ENCODE measurements at places on chromosomes 6 and 20.

DNA sequence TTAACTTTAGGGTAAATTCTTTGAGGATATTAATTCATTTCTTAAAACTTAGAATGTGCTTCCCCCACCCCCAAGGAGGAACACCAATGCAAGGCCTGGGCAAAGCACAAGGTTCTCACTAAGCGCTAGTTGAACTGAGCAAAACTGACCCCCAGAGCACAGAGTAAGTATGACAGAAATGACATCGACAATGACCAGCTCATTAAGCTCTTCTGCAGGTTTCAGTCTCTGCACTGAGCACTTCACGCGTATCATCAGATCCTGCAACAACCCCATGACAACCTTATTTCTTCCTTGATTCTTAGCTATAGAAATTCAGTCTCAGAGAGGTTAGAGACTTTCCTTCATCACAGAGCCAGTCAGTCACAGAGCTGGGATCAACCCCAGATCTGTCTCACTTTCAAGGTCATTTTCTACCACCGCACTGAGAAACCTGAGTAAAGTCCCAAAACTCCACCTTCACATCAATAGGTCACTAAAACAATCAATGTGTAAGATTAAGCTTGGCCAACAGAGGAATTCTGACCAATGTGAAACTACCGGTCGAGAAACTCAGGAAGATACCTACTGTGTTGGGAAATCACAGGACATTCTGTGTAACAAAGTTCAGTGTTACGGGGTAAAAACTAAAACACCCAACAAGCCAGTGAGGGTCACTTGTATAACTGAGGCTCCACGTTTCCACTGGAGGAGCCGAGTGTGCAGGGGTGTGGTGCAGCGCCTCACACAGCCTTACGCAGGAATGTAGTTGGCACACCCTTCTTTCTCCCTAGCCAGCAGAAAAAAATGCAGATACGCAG is 129.0 kb upstream of the FOXQ1 start:
- no peak for DNase-seq

DNA sequence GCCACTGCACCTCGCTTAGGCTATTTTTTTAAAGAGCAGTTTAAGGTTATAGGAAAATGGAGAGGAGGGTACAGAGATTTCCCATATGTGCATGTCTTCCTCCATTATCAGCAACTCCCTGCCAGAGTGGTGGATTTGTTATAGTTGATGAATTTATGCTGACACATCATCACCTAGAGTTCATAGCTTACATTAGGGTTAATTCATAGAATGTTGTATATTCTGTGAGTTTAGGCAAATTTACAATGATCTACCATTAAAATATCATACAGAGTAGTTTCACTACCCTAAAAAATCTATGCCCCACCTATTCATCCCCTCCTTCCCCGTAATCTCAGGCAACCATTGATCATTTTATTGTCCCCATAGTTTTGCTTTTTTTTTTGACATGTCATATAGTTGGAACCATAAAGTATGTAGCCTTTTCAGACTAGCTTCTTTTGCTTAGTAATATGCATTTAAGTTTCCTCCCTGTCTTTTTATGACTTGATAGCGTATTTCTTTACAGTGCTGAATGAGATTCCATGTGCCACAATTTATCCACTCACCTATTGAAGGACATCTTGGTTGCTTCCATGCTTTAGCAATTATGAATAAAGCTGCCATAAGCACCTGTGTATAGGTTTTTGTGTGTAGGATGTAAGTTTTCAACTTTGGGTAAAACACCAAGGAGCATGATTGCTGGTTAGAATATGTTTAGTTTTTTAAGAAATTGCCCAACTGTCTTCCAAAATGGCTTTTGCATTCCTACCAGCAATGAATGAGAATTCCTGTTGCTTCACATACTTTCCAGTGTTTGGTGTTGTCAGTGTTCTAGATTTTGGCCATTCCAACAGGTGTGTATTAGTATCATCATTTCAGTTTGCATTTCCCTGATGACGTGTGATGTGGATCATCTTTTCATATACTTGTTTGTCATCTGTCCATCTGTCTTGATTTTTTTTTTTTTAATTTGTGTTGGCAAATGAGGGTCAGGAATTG is 60.2 kb downstream of the NCOA3 start:
- no peak for DNase-seq

GRCh38 chr20:8678098-8678776 is 390.6 kb upstream of the PLCB4 start:
- DNase-seq: no peak

DNA sequence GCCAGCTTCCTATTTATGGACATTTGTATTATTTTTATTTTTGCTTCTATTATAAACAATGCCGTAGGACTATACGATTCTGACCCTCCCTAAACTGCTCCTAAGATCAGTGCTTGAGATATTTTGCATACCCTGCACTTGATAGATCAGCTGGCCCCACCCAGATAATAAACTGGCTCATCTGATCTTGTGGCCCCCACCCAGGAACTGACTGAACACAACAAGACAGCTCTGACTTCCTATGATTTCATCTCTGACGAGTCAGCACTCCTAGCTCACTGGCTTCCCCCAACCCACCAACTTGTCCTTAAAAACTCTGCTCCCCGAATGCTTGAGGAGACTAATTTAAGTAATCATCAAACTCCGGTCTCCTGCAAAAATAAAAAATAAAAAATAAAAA is 34.9 kb upstream of the TFAP2A start:
- no peak for DNase-seq

DNA sequence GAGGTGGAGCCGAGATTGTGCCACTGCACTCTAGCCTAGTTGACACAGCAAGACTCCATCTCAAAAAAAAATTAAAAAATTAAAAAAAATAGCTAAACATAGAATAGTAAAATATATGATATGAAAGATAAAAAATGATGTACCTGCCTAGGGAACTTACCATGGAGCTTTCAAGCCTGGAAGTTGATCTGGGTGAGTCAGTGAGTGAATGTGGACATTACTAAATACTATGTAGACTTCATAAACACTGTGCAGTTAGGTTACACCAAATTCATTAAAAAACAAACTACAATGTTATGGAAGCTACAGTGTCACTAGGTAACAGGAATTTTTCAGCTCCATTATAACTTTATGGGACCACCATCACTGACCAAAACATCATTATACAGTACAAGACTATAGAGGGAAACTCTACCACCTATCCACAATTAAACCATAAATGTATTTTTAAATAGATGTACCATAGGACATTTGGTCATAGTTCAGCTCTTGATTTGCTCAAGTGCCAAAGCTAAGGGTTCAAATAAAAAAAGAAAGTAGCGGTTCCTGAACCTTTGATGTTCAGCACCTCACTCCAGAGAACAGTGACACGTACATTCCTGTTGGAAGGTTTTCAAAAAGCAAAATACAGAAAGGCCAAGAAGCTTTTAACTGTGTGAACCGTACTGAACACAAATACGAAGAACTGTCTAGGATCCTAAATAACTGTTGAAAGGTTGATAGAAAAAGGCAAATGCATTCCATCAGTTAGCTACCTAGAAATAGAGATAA is 52.4 kb upstream of the SPDEF start:
- DNase-seq: no peak

DNA sequence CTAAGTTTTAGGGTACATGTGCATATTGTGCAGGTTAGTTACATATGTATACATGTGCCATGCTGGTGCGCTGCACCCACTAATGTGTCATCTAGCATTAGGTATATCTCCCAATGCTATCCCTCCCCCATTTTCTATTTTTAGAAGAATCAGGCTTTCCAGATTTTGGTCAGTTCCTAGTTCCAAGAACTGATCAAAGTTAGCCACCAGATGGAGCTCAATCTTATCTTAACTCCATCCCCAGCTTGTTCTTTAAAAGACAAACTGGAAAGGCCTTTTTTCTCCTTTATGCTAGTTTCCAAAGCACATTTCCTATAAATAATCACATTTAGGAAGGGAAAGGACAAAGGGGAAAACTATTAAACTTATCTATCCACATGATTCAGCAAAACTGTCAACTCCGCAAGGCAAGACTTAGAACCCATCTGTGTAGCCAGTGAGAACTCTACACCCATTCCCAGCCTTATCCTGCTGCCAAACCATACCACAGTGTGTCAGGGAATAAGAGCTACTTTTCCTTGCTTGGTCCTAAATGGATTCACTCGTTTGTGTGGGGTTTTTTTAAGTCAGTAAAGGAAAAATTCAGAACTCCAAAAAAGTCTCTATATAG is 22.8 kb upstream of the KHDC1 start:
- DNase-seq: no peak

DNA sequence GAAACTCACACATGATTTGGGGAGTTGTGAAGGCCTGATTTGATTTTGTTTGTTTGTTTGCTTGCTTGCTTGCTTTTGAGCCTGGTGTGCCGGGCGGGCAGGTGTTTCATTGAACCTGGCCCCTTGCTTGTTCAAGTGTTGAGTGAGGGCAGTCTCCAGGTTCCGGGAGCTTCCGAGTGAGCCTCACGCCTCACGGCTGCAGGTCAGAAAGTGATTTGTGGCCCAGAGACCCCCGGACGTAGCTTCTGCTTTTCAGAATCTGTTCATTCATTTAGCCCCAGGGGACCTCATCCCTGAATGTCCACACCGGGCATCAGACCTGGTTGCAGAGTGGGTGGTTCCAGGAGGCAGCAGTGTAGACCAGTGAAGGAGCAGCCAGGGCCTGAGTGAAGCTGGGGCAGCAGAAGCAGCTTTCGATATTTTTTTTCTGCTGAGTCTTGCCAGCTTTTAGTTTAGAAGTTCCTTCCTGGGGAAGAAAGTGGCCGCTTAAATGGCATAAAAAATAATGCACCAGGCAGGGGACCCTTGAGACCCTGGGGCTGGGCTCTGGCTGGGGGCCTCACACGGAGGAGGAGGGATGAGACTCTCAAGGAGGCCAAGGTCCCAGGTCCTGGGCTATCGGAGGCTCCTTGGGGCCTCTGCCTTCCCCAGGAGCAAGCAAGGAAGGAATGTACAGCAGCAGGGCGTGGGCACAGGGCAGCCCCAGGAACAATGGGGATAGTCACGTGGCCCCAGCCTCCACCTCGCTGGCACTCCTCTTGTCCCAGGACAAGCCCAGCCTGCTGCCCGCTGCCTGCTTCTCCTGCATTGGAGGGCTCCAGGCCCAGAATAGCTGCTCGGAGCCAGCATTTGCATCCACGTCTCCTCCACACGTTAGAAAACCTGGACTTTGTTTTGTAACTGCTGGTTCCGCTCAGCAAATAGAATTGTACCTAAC is 89.2 kb upstream of the BHLHE23 start:
- DNase-seq: no peak

DNA sequence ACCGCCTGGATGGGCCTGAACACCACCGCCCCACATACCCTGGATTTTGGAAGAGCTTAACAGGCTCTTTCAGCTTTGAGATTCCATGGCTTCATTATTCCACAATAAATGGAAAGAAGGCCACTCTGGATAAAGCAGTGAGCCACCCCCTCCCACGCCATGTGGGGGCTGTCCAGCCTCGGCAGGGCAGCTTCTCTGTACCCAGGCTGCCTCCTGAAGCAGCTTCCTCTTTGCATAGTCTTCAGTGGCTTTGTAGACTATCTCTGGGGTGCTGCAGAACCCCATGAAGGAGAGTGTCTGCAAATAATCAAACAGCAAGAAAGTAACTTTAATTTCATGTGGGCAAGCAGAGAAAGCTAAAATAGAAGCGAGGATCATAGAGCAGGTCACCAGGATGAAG is 96.6 kb upstream of the NXT1 start:
- DNase-seq: no peak

DNA sequence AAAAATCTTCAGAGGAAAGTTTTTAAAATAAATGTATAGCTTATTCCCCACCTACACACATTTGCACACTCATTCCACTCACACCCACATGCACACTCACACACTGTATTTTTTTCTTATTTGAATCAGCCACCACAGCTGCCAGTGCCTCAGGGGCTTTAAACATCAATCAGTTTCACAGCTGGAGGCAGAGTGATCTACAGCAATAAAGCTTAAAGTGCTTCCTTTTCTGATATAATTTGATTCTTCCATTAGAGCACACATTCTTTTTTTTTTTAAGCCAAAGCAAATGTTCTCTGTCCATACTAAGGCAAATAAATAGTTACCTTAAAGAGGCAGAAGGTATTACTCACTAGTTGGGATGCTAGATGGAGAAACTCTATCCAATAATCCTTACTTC is 498.8 kb upstream of the POU3F2 start:
- no peak for DNase-seq
